ENCODE measurements at places on chromosomes 2 and 18.
A peak's percentile ranks its signal among the peaks of the same experiment; 100 is the strongest.

DNA sequence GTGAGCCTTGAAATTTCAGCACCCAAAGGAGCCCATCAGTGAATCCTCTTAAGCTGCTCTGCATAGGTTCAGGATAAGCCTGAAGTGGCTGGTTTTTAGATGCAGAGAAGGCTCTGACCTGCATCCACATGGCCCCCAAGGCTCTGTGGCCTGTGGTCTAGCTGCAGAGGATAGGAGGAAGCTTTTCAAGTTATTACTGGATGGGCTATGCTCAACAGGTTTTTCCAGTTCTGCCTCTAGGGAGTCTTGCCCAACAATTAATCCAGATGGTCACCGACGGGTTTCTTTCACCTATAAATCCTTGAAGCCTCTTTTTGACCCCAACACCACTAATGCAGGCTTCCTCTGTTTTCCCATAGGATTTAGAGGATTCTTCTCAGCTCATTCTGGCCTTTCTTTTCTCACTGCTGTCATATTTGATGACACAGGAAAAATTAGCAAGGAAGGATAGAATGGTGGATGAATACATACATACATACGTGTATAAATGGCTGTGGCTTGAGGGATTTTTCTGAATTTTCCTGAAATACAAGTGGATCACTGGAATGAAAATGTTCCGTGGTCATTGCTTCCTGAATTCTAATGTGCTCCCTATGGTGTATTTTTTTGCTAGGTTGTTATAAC, 52.2 kb upstream of the BCL2L11 start:
- peak; percentile 86 for ATAC-seq

DNA sequence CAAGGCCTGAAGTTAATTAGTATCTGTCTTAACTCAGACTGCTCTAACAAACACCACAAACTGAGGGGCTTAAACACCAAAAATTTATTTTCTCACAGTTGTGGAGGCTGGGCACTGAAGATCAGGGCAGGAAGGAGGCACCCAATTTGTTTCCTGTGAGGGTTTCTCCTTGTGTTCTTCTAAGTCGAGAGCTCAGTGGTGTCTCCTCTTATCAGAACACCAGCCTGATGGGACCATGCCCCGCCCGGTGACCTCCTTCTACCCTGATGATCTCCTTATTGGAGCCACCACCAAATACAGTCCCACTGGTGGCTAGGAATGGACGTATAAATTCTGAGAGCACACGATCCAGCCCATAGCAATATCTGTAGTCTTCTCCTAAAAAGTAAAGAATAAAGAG, 20.5 kb downstream of the TMEM18 start:
- ATAC-seq = no peak

GRCh38 chr2:182057002-182057401, 71.3 kb downstream of the PPP1R1C start:
- no peak for ATAC-seq

DNA sequence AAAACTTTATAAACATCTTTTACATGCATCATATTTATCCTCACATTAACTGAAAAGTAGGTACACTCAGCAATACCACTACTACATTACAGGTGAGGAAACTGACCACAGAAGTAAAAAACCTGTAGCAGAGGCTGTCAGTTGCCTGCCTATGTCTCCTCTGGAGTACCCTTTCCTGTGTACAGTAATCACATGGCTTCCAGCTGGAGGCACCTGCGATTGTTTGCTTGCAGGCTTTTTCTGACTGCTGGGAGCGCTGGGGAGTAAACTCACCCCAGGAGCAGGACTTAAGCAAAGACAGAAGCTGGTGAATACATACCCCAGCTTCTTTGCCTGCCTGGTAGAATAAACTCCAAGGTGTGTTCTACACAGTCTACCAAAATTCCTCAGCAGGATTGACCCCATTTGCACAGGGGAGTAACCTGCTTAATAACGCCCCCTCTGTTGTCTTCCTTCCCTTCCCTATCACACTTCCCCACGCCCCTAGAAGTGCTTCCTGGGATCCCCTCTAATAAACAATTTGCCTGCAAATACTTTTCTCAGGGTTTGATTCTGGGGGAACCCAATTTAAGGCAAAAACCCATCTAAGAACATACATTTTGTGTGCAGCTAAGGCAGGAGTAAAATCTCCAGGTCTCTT, 138.9 kb downstream of the PTH2R start:
- no peak for ATAC-seq

DNA sequence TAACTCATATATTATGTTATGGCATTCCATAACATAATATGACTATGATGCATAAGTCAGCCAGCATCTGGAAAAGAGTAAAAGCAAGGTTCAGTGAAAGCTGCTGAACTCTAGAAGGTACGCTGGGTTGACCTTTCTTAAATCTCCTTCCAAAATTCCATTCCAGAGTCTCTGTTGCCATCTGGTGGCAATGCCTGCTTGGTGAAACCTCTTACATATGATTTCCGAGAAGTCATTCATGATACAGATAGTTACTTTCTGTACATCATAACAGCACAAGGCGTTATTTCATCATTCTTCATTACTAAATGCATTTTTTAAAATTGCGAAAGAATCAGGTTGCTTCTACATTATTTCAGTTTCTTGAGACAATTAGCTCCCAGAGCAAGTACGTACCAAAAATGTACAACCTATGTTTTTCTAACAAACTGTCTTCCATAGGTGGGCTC, 7.0 kb upstream of the EPG5 start:
- ATAC-seq = peak; percentile 85

DNA sequence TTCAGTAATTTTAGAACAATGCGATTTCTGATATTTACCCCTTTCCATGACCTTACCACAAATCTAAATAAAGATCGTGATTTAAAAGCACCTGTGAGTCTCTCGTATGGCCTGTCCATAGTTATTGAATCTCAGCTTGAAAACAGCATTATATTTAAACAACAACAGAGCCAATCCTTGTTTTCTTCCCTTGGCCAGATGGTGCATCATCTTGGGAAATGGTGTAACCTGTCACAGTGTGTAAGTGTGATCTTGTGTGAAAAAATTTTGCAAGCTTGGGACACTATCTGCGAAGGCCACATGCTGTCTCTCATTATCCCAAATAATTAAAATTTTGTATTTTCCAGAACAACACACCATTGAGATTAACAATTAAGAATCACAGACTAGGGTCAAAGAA, 262.7 kb upstream of the SPHKAP start:
- ATAC-seq = no peak

- no peak for ATAC-seq
These were observed 545.4 kb upstream of the ZEB2 start for GRCh38 chr2:145065342-145065741.

- no peak for ATAC-seq
These were observed 51.8 kb downstream of the COL5A2 start for GRCh38 chr2:189127756-189128155.

- ATAC-seq = peak; percentile 66
These were observed 59.9 kb downstream of the SMAD2 start for GRCh38 chr18:47870605-47871004.

GRCh38 chr2:24104110-24104650, 19.0 kb downstream of the PFN4 start:
- ATAC-seq = no peak

DNA sequence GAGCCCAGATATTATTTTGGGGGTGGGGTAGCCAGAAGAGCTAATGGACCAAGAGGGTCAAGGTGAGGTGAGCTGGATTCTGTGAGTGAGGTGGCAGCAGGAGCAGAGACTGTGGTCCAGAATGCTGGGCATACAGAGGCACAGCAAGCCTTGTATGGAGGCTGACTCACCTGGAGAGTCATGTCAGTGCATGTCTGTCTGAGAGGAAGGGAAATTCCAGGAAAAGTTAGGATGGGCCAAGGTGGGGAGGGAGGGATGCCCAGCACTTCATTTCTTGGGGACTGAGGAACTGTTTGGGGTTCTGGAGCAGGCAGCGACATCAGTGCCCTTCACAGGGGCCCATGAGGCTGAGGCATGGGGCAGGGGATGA, 21.1 kb downstream of the PER2 start:
- peak; percentile 78 for ATAC-seq

GRCh38 chr2:16225071-16225470, 284.7 kb downstream of the MYCN start:
- no peak for ATAC-seq

GRCh38 chr2:170411660-170412059, 233.7 kb downstream of the MYO3B start:
- ATAC-seq = no peak

GRCh38 chr2:240042740-240043139, 10.6 kb downstream of the OR6B3 start:
- ATAC-seq = no peak

GRCh38 chr2:188524519-188525113, 232.9 kb downstream of the GULP1 start:
- peak; percentile 68 for ATAC-seq

DNA sequence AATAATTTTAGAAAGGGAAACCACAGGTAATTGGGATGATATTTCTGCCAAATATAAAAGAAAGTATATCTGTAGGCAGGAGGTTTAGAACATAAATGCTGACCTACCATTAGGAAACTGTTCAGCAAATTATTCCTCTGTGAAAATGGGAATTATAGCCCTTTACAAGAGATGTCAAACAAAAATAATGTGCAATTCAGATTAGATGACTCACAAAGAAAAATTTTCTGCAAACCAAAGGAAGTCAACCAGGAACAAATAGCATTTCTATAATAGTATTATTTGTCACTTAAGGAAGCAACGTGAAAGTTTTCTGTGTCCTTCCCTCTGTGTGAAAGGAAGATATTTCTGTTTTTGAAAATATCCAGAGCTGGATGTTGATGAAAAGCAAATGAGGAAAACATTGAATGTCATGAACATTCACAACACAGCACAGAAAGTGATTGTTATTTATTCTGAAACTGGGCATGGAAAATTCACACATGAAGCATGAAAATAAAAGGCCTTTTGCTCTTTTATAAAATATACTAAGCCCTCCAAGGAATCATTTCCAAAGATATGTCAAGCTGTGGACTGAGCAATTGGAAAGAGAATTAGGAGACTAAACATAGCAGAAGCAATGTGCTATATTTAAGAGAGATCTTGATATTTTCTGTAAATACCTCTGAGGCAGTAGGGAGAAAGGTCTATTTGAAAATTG, 57.9 kb upstream of the SPHKAP start:
- no peak for ATAC-seq

- ATAC-seq = no peak
These were observed 96.8 kb downstream of the GPD2 start for GRCh38 chr2:156532989-156533388.

- no peak for ATAC-seq
These were observed 244.2 kb downstream of the MYT1L start for GRCh38 chr2:2086914-2087313.

DNA sequence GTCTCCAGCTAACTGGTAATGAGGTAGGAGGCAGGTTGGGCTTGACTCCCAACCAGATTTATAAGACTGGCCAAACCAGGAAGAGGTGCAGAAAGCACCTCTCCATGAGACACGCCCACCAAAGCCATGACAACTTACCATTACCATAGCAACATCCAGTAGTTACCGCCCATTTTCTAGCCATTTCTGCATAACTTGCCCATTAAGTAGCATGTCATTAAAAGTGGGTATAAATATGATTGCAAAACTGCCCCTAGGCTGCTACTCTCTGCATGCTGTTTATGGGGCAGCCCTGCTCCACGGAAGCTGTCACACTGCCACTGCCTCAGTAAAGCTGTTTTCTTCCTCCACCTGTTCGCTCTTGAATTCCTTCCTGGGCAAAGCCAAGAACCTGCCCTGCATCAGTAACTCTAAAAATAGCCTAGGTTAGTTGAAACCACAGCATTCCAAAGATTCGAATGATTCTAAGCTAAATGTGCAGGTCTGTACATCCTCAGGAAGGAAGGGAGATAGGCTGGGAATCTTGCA, 131.9 kb downstream of the ATL2 start:
- peak; percentile 82 for ATAC-seq

DNA sequence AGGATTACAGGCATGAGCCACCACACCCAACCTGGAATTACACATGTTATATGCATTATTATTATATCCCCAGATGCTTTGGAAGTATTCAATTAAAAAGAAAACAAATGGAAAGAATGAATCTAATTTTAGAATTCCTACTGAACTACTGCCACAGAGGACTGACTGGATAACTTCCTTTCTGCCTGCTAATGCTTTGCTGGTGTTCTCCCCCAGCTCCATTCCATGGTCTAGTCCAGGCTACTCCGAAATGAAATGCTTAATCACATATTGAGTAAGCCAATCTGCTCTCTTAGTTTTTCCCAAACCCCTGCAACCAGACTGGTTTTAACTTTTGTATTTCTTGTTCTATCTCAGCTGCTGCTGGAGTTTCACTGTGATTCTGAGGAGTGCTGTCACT, 519.1 kb downstream of the SOX11 start:
- no peak for ATAC-seq

DNA sequence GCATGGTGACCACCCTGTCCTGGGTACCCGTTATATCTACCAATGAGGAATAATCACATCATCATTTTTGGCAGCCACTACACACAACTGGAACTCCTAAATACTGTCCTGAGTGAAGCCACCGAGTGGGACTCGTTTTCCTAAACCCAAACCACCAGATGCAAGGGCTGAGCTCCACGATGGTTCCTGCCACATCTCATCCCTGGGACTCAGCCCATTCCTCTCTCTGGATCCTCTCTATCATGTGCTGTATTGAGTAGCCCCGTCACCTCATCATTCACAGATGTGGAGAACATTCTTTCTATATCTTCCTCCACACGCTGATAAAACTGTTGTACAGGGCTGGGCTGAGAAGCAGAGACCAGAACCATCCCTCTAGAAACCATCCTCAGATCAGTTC, 79.4 kb upstream of the SMAD7 start:
- no peak for ATAC-seq

GRCh38 chr2:42935692-42936671, 143.6 kb upstream of the HAAO start:
- peak; percentile 8 for ATAC-seq

DNA sequence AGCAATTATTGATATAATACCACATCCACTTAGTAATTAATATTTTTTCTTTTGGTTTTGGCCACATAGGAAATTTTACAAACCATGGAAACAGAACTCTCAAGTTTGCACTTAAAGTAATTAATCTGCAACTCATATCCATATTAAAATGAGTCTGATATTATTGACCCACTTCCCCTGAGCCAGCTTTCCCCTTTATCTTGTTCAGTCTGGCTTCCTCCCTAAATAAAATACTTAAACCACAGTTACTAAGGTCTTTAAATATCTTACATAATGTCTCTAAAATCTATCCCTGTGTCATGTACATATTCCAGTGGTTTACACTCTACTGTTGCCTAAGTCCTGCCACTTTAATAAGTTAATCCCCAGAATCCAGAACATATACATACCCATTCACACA, 564.9 kb upstream of the FSHR start:
- ATAC-seq = no peak

DNA sequence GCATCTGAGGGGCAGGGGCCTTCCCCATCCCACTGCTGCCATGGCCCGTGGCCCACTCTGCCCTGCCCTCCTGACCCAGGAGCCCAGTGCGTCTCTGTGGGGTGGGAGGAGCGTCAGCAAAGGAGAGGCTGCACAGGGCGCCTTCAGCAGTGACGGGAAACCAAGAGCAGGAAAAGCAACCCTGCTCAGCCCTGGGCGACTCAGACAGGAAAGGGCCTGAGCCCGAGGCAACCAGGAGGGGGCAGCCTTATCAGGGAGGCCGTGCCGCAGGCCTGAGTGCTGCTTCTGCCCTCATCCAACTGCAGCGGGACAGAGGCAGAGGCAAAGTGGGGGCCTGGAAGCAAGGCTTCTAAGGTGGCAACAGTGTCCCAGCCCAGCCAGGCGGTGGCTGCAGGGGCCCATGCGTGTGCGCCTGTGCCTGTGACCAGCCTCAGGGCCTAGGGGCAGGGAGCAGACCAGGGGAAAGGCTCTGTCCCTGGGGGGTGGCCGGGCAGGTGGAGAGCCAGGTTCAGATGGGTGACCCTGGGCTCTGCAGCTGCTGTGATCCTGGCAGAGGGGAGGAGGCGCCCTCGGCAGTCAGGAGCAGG, 23.3 kb upstream of the ALPI start:
- peak; percentile 40 for ATAC-seq
